GM03348 (cell line): ENCODE measurements at places on chromosomes 6 and 20.
A peak's percentile ranks its signal among the peaks of the same experiment; 100 is the strongest.

DNA sequence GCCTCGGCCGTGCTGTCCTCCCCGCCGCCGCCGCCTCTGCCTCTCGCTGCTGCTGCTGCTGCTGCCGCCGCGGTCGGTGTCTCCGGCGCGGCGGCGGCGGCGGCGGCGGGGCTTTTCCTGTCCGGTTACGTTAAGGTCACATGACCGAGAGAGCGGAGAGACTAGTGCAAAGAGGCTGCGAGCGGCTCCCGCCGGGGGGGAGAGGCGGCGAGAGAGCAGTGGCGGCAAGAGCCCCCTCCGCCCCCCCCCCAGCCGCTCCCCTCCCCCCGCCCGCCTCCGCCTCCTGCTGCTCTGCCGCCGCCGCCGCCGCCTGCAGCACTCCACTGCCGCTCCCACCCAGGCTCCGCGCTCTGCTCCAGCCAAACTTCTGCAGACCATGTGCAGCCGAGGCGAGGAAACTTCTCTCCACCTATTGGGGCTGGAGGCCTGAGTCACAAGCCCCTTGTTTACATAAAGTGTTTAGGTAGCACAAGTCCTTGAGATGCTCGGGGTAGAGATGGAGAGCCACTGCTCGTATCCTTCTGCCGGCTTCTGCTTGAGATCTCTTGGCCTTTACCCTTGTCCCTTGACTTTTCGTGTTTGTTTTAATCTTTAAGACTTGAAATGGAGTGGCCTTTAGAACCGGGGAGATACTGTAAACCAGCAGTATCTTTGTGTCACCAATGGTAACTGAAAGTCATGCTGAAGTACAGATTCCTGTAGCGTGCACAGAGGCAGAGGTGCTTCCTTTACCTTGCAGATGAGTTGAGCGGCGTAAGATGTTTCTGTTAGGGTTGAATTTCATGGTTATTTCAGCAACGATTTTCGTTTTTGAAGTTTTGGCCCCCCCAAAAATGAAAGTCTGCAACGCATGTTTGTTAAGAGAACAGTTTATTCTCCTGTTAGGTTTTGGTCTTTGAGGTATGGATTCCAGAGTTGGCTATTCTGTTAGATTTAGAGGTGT, at the start of gene ZBTB2:
TSS of gene ZBTB2 (minus strand) at position 89 of the 943 bp plus-strand sequence. CDS start 17,922 bp downstream, outside the sequence.
- DNase-seq, result peak; percentile 85

GRCh38 chr20:56631990-56632327, 2.9 kb downstream of the TFAP2C start:
- no peak for DNase-seq

DNA sequence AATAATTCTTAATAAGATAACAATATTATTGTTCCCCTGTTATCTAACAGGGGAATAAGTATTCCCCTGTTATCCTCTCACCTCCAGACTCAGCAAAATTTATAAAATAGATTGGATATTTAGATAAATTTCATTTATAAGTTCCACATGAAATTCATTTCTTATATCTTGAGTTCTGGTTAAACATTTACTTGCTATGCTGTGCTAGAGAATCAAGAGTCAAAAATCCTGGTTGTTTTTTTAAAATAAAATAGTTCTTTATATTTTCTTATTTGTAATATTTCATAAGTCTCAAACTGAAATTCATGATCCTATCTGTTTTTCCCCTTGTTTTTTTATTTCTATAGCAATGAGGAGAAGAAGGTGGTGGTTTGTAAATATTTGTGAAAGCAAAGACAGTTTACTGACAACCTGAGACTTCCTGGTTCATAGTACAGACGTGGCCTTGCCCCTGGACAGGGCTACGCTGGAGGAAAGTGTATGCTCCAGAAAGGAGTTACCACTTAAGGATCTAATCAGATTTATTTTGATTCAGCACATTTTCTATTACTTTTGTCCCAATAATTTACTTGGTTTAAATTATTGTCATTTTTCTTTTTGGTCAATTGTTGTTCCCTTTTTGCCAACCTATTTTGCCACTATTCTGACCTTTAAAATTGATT, 37.8 kb upstream of the MARCKS start:
- DNase-seq, result no peak

DNA sequence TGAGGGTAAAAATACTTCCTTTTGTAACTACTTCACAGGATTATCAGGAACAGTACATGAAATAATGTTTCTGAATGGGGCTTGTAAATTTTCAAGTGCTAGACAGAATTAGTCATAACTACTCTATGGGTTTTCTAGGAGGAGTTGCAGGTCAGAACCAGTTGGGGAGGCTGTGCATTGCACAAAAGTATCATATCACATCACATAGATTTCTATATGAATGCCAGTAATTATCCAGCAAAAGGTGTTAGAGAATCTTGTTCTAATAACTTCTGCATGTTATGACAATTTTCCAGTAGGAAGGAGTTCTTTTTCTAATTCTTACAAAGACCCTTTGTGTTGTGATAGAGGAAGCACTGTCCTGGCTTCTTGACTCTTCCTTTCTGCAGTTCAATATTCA, 551.6 kb downstream of the COL12A1 start:
- DNase-seq, result no peak

- no peak for DNase-seq
These were observed 6.2 kb upstream of the MRGBP start for GRCh38 chr20:62790075-62790474.

DNA sequence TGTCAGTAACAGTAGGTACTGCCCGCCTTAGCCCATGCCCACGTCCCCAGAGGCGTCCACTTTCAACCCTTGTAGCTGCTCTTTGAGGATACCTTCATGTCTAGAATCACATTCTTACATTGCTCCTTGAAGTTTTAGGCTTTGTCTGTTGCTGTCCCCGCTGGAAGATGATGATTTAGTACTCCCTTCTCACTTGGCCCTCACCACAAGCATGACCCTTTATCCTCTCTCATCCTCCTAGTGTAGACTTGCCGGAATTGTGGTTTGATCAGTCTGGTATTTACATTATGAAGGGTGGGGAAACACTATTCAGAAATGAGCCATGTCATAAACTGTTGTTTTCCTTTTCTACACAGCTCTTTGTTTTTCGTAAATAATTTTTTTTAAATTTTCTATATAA, 87.4 kb downstream of the ARID1B start:
- DNase-seq, result no peak

DNA sequence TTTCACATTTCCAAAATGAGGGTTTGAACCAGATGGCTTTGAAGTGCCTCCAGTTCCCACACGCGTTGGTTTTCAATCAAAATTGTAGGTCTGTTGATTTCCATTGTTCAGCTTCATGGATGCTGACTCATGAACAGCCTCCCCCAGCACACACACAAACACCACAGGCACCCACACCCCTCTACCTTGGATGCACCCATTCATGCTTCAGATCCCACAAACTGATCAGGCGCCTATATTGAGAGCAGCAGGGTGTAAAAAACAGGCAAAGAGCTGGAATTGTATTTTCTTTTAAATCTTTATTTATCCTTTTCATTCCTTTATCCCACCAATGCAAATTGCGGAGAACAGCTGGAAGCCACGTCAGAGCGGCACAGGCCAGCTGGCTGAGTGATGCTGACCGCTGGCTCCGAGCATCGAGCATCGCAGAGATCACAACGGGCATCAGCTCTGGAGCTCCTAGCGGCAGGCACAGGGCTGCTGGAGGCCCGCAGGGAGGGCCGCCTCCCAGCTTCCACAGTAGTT, 29.3 kb upstream of the TBC1D7 start:
- no peak for DNase-seq

- DNase-seq, result peak; percentile 87
These were observed 52.8 kb downstream of the GTF2H5 start for GRCh38 chr6:158220786-158221442.

DNA sequence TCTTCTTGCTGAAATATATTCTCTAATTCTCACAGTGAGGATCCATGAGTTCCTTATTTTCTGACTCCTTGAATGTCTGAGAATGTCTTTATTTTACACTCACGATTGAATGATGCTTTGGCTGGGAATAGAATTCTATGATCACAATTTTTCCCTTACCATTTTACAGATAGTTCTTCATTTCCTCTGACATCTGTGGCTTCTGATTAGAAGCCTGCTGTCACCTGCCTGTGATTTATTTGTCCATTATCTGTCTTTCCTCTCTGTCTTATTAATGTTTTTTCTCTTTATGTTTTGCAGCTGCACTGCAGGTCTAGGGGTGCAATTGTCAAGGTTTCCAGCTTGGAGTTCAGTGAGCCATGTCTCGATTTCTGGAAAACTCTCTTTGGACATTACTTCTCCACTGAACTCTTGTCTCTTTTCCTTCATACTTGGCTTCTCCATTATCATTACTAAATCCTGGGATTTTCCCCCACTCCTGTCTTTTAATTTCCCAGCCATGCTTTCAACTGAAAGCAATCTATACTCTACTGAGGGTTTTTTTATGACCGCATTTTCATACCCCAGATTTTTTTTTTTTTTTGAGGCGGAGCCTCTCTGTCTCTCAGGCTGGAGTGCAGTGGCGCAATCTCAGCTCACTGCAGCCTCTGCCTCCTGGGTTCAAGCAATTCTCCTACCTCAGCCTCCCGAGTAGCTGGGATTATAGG, 121.2 kb upstream of the PRND start:
- DNase-seq, result no peak

DNA sequence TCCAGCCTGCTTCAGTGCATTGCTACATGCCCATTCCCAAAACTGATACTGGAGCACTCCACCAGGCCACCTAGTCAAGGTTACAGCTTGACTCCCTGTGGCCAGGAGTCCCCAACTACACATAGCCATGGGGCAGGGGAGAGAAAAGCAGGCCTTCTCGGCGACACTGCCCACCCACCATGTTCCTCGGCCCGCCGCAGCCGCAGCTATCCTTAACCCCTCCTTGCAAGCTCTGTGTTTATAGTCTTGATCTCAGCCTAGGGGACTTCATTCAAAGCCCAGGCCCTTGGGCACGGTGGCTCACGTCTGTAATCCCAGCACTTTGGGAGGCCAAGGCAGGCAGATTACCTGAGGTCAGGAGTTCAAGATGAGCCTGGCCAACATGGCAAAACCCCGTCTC, 39.2 kb upstream of the FAM50B start:
- DNase-seq, result no peak

- DNase-seq, result no peak
These were observed 9.6 kb downstream of the KLHL32 start for GRCh38 chr6:96934087-96934486.

DNA sequence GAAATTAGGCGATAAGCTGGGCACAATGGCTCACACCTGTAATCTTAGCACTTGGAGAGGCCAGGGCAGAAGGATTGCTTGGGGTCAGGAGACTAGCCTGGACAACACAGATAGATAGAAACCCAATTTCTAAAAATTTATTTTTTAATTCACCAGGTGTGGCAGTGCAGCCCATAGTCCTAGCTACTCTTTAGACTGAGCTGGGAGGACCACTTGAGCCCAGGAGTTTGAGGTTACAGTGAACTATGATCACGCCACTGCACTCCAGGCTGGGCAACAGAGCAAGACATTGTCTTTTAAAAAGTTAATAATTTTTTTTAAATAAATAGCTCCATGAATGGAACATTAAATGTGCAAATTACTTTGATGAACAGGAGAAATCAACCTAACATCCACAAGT, 8.2 kb downstream of the ZNF318 start:
- no peak for DNase-seq

DNA sequence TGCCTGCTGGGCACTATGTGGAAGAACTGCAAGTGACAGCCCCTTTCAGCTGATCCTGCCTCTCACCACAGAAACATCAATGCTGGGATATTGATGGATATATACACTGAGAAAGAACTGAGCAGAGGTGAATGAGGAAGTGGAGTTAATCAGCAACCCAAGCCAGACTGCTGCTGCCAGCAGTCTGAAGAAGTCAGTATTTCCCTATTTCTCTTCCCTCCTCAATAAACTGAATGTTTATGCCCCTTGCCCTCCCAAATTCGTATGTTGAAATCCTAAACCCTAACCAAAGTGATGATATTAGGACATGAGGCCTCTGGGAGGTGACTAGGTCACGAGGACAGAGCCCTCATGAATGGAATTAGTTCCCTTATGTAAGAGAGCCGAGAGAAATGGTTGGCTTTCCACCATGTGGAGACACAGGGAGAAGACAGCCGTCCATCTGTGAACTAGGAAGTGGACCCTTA, 76.3 kb downstream of the CDK19 start:
- no peak for DNase-seq

DNA sequence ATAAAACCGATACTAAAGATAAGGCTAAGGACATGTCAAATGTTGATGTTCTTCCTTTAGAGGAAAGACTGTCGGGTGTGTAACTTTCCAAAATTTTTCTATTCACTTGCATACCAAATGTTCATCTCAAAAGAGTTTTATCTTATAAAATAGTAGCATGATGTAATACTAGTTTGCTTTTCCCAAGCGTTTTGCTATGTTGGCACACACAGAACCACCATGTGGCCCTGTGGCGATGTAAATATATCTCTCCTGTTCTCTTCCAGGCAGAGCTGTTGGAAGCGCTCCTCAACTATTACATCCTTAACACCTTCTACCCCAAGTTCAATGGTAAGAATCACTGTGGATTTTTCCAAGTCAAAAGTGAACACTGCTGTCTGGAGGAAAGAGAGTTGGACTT, 26.5 kb downstream of the LBP start:
- DNase-seq, result no peak

DNA sequence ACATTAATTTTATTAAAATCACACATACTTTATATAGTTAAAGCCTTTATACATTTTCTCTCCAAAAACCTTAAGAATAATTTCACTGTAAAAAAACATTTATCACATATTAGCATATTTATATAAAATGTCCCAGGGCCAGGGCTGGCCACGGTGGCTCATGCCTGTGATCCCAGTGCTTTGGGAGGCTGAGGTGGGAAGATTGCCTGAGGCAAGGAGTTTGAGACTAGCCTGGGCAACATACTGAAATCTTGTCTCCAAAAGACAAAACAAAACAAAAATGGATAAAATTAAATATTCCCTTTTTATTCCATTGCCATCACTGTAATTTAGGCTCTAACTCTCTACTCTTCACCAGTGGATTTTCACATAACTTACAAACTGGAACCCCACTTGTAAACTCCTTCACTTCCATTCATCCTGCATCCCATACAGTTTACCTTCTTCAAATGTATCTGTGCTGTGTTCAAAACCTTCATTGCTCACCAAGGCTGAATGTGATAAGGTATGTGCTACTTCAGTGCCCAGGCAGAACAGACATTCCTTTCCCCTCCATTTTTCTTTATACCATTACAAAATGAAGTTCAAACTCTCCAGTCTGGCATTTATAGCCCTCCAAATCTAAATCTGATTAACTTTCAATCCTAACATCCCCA, 42.9 kb upstream of the PIM1 start:
- DNase-seq, result no peak

- DNase-seq, result no peak
These were observed 321.8 kb downstream of the HACE1 start for GRCh38 chr6:104537872-104538271.

DNA sequence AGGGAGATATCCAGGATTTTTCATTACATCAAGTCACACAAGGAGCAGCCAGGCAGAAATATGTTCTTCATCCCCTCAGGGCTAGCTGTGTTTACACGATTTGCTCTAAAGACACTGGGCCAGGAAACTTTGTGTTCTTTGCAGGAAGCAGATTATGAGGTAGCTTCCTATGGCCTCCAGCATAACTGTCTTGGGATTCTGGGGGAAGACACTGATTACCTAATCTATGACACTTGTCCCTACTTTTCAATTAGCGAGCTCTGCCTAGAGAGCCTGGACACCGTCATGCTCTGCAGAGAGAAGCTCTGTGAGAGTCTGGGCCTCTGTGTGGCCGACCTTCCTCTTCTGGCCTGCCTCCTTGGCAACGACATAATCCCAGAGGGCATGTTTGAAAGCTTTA, 11.2 kb downstream of the FAM120B start:
- no peak for DNase-seq

GRCh38 chr6:26445934-26446667, 5.8 kb downstream of the BTN3A3 start:
- no peak for DNase-seq
